Suppressor macrophage (primary cell): ENCODE measurements at places on chromosomes 2 and 18.
A peak's percentile ranks its signal among the peaks of the same experiment; 100 is the strongest.

DNA sequence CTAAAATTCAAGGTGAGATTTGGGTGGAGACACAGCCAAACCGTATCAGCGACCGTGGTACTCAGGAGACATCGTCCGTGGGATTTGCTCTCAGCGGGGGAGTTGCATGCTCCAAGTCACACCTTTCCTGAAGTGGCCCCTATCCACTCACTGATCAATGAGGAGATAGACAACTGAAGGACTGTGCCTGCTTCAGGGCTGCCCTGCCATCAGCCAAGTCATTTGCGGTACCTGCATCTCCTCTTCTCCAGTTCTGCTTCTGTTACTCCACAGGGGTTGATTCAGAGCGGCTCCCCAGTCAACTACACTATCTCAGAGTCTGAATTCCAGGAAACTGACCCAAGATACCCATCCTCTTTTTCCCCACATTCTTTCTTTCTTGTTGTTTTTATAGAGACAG lies 184.1 kb downstream of the MREG start:
- DNase-seq = no peak

GRCh38 chr2:216959433-216959832 lies 99.6 kb upstream of the TNP1 start:
- DNase-seq = no peak

DNA sequence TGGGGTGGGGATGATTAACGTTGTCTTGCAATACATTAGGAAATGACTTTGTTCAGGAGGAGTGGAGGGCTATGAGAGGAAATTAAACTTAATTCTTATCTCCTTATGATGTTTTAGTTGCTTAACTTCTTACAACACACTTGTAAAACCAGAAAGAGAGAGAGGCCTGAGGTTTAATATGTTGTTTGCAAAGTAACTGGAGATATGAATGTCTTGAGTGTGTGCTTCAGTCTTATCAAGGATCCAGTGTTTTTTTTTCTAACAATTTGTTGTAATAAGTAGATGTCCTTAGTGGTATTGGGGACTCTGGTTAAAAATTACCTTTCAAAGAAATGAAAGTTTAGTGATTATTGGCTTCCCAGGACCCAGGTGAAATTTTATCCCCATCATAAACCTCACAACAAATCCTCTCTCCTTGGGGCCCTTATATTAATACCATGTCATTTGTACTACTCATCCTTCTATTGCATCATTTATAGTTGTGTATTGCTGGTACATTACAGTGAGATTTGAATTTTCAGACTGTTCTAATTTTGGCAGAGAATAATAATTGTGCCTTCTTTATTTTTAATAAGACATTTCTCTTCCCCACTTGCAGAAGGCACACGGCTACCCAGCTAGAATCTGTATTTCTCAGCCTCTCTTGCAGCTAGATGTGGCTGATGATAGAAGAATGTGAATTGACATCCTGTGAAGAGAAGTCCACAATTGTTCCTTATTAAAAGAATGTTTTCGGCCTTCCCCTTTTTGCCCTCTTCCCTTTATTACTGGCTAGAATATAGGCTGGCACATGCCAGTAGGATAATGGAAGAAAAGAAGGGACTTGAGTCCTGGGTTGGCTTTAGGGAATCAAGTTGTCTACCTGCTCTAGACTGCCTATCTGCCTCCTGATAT lies 91.9 kb upstream of the CXCR4 start:
- no peak for DNase-seq

DNA sequence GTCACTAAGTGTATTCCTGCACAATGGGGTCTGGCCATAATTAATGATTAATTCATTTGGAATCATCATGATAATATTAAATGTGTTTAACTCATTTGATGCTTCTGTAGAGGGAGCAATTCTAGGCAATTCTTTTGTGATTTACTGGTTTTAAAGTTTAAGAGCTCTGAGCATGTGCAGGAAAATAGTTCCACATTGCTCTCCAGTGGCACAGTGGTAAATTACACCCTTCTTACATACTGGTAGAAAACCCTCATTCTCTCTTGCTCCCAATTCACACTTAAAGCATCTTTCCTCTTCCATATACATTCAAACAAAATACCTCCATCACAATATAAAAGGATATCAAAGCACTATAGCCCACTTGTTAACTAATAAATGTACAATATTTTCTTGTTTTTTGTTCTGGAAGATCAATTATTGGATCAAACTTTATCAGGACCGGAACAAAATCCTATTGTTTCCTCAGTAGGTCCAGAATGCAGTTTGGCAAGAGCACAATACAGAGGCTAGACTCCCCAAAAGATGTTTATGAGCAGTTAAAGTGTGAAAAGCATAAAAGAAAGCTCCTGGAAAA lies 844.3 kb downstream of the MBD2 start:
- peak; percentile 25 for DNase-seq

GRCh38 chr2:62370321-62371250 lies 135.4 kb downstream of the TMEM17 start:
- peak; percentile 57 for DNase-seq
